Panc1 (cell line): ENCODE measurements at places on chromosomes 11 and 22. TPM values are rescaled to one million over a fixed set of nuclear protein-coding genes. Genes with fewer than 3 reads are reported as not detected.

DNA sequence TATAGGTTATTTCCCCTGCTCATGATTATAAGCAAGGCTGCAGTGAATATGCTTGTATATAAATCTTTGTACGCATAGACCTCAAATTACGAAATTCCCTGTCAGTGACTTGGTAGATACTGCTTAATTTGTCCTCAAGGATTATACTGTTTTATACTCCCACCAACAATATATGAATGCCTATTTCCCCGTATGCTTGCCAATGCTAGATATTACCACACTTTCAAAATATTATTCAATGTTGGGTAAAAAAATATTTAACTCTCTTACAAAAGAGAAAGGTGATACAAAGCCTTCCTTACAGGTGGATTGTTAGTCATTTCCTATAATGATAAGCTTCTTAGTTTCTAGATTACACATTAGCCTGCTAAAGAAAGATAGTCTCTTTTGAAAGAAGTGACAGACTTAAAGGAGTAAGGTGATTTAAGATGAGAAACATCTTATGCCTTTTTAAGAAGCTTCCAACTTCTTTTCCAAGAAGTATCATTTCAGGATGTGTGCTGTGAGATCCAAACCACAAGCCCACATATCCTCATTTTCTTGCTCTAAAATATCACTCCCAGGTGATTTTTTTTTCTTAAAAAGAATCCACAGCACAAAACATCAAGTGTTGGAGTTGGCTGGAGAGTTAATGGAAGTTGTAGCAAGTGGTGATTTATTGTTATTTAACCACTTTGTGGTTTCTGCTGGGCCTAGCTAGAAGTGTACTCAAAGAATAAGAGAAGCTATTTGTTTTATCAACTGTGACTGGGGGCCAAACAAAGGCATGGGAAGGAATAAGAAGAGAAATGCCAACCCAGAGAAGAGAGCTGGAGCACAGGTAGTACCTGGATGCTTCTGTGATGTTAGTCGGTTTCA, 59.2 kb downstream of the BARX2 start:
- DNase-seq = no peak

DNA sequence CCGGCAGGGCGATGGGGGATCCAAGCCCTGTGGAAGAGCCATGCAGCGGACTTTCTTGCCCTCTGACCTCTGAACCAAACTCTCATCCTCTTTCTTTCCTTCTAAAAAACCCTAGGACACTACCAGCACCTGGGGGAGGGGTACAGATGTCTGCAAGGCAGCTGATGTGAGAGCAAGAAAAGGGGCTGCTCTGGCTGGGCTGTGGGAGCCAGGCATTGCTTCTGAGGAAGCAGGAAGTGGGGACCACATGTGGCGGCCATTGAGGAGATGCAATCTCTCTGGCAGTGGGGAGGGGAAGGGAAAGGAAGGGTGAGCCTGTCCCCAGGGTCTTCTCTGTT, 36.0 kb downstream of the FAM83F start:
- DNase-seq = no peak

DNA sequence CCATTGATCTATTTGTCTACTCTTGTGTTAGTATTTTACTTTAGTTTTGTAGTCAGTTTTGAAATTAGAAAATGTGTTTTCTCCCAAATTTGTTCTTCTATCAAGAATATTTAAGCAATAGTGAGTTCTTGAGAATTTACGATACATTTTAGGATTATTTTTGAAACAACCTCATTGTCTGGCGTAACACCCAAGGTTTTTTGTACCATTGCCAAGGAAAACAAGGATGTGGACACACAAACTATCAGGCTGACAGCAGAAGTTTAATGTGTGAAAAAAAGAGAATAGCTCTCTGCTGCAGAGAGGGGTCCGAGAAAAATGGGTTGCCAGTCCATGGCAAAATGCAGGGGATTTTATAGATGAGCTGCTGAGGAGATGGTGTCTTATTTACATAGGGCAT, 865.1 kb upstream of the CNTN5 start:
- DNase-seq = no peak

The CCDC81 gene
- 0.49 TPM for total RNA-seq

The RAG2 gene
- total RNA-seq = 0.10 TPM
